ENCODE measurements at places on chromosomes 4 and X. TPM values are rescaled to one million over a fixed set of nuclear protein-coding genes. Genes with fewer than 3 reads are reported as not detected.
A peak's percentile ranks its signal among the peaks of the same experiment; 100 is the strongest.

DNA sequence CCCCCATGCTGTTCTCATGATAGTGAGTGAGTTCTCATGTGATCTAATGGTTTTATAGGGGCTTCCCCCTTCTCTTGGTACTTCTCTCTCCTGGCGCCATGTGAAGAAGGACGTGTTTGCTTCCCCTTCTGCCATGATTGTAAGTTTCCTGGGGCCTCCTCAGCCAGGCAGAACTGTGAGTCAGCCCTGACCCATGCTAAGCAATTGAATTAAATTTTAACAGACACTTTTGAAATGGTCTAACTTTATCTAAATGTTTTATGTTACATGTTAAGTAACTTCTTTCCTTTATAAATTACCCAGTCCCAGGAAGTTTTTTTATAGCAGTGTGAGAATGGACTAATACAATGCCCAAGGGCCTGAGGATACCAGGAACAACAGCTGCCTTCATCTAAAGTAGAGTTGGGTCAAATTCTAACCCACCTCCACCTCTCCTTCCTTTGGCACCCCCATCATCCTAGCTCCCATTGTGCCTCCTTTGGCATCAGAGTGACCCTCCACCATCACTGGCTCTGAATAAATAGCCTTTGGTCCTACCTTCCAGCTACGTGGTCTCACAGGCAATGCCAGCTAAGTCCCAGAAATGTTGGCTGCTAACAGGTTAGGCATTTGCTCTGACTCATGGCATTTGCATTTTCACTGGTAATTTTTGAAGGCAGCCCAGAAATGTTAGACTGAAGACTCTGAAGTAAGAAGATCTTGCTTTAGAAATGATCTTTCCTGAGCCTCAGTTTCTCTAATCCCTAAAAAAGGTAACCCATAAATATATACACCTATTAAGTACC lies 182.1 kb downstream of the MOSPD2 start:
- no peak for DNase-seq
- no peaks in the 10 kb centered on the region for H3K27me3 ChIP-seq
- no peaks in the 10 kb centered on the region for H3K4me1 ChIP-seq
- no peaks in the 10 kb centered on the region for H3K36me3 ChIP-seq
- no peak overlapping the region for H3K4me3 ChIP-seq

- no peaks in the 10 kb centered on the region for H3K27me3 ChIP-seq
- H3K36me3 ChIP-seq, result peaks cover 6% of the 10 kb centered on the region
- DNase-seq, result no peak
- H3K4me1 ChIP-seq, result no peaks in the 10 kb centered on the region
- peak overlapping the region; percentile 44 for H3K27ac ChIP-seq
Measured at GRCh38 chrX:129572422-129572821, 32.4 kb downstream of the OCRL start.

DNA sequence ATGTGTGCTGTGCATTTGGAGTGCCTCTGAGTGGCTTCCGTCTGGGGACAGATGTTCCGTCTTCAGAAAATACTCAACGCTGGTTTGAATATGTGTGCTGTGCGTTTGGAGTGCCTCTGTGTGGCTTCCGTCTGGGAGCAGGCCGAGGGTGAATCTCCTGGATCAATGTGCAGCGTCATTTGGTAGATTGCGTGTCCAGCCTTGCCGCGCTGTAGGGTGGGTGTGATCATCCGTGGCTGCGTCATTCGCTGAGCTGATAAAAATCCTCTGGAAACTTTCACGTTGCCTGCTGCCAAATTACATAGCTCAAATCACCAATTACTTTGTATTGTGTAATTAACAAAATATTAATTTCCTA lies 12.1 kb downstream of the UVSSA start:
- H3K36me3 ChIP-seq, result peaks cover 20% of the 10 kb centered on the region
- DNase-seq, result no peak
- no peaks in the 10 kb centered on the region for H3K4me1 ChIP-seq
- H3K27me3 ChIP-seq, result no peaks in the 10 kb centered on the region

GRCh38 chr4:154928640-154929257 lies 147.7 kb downstream of the RBM46 start:
- no peaks in the 10 kb centered on the region for H3K27me3 ChIP-seq
- no peak overlapping the region for H3K4me3 ChIP-seq
- no peak for DNase-seq
- H3K36me3 ChIP-seq, result no peaks in the 10 kb centered on the region
- no peak overlapping the region for H3K27ac ChIP-seq

- H3K4me3 ChIP-seq, result peak overlapping the region; percentile 73
- H3K4me1 ChIP-seq, result no peaks in the 10 kb centered on the region
- H3K27me3 ChIP-seq, result no peaks in the 10 kb centered on the region
- no peaks in the 10 kb centered on the region for H3K36me3 ChIP-seq
- no peak overlapping the region for H3K27ac ChIP-seq
- no peak for DNase-seq
Measured at GRCh38 chr4:5050520-5051277, 581 bp upstream of the STK32B start.

DNA sequence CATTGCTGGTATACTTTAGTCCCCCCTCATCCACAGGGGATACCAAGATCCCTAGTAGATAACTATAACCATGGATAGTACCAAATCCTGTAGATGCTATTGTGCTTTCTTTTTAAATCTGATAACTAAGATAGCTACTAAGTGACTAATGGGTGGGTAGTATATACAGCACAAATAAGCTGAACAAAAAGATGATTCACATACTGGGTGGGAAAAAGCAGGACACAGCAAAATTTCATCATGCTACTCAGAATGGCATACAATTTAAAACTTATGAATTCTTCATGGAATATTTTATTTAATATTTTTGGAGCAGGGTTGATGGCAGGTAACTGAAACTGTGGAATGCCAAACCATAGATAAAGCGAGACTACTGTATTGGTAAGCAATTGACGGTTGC lies 161.6 kb downstream of the IL15 start:
- no peak for DNase-seq
- H3K4me3 ChIP-seq, result no peak overlapping the region
- H3K4me1 ChIP-seq, result no peaks in the 10 kb centered on the region
- no peak overlapping the region for H3K27ac ChIP-seq
- H3K27me3 ChIP-seq, result no peaks in the 10 kb centered on the region

Gene SMIM43
- not detected for total RNA-seq

Gene SLC9B1
- not detected for total RNA-seq

Measured in thoracic aorta (tissue), 2 donors.